CD4-positive, alpha-beta T cell treated with Interleukin-12 subunit alpha and Interleukin-12 subunit beta, for 1 hour (primary cell): ENCODE measurements at places on chromosomes 6 and 20.

DNA sequence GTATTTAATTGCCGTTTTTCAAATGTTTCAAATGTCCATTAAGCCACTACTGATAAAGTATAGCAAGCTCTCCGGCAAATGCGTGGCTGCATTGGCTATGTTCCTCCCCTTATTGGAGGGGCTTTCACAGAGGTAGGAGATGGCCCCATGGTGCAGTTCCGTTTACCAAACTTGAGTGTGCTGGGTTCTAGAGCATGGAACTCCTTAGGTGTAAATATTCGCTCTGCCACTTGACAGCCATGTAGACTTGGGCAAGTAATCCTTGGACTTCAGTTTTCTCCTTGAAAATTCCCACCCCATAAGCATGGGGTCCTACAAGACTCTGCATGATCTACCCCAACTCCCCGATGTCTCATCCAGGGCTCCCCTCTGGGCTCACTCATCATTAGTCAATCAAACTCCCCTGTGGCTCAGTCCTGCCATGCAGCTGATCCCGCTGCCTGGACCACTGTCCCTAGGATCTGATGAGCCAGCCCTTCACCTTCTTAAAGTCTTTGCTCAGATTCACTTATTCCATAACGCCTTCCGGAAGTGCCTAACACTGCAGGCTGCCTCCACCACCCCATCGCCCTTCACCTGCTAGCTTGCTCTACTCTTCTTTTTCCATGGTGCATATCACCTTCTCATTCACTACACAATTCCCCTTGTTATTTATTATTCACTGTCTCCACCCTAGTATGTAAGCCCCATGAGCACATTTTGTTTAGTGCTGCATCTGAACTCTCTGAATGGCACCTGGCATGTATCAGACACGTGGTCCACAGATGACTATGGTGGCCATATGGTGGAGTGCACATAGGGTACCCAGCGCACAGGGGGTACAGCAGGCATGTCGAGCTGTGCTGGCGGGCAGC, 18.8 kb downstream of the PRR18 start:
- no peak for DNase-seq

GRCh38 chr6:167795321-167795811, 31.3 kb upstream of the AFDN start:
- DNase-seq: no peak

- no peak for DNase-seq
Measured at GRCh38 chr6:132465530-132466485, 47.1 kb downstream of the STX7 start.

GRCh38 chr6:106082735-106083398, 3.3 kb upstream of the PRDM1 start:
- no peak for DNase-seq

DNA sequence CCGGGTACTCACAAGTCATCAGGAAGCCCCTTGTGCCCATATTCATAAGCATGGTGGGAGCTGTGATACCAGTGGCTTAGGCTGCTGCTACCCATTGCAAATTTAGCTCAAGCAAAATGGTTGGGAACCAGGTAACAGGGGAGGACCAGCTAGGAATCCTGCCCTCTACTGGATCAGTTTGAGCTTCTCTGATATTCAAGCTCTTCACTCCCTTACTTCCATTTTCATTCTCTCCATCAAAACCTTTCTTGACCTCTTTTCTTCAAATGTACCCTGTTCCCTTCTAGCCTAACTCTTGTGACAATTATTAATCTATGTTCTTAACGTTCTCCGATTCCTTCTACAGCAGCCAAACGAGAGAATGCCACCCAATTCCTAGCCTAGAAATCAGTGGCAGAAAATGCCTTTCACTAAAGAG, 9.7 kb downstream of the NOL7 start:
- DNase-seq: peak; percentile 61

GRCh38 chr6:21928827-21929226, 335.3 kb downstream of the SOX4 start:
- DNase-seq: no peak

DNA sequence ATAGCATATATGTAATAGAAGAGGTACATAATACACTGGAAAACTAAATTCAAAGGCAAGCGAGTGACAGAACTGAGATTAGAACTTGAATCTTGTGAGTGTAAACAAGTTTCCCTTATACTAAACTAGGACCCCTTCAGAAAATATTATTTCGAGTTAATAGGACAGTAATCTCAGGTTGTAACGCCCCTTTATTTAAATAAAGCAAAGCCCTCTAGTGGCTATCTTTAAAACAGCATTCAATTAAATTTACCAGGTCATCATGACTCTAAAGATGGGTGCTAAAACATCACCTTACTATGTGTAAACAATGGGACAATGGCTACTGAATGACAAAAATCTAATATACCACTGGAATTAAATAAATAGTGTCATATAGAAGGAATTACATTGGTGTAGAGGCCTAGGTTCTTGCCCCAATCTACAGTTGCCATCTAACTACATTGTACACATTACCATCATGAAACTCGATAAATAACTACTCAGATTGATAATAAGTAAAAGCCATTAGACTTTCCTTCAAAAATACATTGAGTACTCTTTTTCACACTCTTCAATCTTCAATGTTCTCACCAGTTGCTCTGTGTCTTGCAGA, 255.4 kb upstream of the IRAK1BP1 start:
- no peak for DNase-seq

DNA sequence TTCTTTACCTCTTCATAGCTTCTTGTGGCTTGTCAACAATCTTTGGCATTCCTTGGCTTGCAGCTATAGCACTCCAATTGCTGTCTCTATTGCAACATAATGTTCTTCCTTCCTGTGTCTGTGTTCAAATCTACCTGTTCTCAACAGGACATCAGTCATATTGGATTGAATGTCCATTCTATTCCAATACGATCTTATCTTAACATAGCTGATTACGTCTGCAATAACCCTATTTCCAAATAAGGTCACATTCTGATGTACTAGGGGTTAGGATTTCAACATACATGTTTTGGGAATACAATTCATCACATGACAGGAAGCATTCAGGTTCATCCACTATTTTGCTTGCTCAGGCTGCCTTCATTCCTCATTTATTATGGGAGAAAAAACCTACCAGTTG, 684.4 kb upstream of the CITED2 start:
- DNase-seq: no peak

- DNase-seq: no peak
Measured at GRCh38 chr20:63844511-63844991, 13.5 kb upstream of the ZBTB46 start.

GRCh38 chr20:48349656-48350055, 478.1 kb downstream of the PREX1 start:
- DNase-seq: no peak

DNA sequence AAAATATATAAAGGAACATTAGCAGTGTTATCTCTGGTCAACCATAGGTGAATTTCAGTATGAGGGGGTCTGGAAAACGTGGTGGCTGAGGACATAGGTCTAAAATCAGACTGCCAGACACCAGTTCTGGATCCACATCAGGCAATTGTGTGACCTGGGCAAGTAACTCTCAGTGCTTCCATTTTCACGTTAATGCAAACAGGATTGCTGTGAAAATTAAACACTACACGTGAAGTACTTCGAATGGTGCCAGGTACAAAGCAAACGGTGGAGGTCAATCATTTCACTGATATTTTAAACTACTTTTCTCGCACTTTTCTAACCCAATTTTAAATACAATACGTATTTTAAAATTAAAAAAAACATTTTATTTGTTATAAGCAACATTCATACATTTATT, 315.7 kb downstream of the TRDN start:
- no peak for DNase-seq

GRCh38 chr6:158819213-158819976, at the start of gene EZR:
EZR (minus strand) TSS chr6:158819368; CDS start chr6:158818093, 1,275 bp downstream.
- DNase-seq: peak; percentile 94

GRCh38 chr6:56406276-56407269, 159.2 kb upstream of the COL21A1 start:
- no peak for DNase-seq

DNA sequence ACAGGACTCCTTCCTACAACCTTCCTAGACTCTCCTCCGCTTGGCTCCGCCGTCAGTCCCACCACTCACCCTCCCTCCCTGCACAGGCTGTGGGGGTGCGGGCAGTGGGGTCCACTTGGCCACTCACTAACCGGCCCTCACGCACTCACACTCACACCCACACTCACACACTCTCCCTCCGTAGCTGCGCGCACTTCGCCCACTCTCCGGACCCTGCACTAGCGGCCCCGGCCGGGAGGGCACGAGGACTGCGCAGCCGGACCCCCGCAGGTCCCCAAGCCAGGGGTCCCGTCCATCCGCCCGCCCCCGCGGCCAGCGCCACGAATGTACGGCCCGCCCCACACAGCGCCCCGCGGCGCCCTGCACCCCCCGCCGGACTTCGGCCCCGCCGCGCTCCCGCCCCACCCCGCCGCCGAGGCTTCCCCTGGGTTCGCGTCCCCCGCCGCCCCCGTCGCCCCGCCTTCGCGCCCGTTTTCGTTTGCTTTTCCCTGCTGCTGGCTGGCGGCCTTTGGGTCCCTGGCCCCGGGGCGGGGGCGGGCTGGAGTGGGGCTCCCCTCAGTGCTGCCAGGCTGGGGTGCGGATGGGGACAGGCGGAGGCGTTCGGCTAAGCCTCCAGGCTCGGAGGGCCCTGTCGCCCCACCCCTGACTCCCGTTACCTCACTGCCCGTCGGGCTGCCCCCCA, 23.0 kb upstream of the SLC22A7 start:
- DNase-seq: peak; percentile 20

DNA sequence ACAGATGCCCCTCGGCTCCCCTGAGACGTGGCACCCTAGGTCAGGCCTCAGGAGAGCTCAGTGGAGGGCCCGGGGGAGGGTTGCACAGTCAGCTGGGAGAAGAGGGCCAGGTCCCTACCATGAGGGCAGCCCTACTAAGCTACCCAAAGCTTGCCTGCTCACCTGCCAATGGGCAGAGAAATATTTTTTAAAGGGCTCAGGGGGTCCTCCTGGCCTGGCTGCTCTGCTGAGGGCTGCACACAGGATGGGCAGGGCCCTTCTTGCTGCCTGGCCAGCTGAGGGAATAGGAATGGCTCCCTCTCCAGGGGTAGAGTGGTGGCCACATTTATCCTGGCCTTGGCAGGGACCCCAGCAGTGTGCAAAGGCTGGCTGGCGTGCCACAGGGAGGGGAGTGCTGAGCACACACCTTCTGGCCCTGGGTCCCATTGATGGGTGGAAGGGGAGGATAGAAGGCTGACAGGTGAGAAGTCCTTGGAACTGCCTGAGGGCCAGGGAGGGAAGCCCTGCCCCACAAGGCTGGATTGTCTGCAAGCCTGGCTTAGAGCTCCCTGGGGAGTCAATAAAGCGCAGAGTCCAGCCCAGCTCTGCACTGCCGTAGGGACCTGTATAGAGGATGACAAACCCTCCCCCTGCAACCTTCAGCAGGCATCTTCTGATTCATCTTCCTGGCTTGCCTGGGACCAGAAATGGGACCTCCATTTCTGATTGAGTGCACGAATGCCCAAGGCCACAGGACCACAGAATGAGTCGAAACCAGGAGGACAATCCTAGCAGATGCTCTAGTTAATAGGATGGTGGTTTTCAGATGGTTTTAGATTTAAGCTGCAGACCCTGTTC, 62.1 kb downstream of the NOL4L start:
- DNase-seq: no peak

DNA sequence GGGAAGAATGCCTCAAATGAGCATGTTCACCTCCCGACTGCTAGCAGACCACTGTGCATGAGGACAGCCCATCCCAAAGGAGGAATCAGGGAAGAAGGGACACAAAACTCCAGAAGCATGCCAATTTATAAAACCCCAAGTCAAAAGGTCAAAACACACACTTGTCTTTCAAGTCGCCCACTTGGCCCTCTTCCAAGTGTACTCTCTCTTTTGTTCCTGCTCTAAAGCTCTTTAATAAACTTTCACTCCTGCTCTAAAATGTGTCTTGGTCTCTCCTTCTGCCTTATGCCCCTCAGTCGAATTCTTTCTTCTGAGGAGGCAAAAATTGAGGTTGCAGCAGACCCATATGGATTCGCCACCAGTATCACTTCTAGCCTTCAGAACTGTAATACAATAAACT, 33.9 kb upstream of the TPBG start:
- DNase-seq: no peak

DNA sequence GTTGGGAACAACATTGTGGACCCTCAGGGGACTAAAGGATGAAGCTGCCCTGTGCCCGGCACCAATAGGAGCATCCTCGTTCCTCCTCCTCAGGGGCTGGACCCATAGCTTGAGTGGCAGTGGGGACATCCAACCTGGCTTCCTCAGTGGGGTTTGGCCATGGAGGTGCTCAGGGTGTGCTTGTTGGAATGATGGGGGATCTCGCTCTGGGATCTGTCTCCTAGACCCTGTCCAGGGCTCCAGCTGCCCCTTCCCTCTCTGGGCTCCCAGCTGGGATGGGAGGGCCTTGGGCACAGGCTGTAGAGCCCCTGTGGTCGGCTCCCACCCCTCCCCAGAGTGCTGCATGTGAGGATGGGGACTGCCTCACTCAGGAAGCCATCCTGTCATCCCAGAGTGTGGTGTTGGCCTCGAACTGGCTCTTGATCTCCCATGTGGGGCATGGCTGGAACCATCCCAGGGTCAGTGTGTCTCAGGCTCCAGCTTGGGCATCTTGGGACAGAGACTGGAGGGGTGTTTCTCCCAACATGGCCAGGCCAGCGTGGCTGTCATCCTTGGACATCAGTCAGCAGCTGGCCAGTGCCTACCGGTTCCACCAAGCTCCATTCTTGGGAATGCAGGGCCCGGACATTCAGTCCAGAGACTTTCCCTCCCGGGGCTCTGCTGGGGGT, 9.5 kb upstream of the MYT1 start:
- no peak for DNase-seq

GRCh38 chr6:110951986-110952794, 6.3 kb upstream of the GTF3C6 start:
- DNase-seq: no peak

DNA sequence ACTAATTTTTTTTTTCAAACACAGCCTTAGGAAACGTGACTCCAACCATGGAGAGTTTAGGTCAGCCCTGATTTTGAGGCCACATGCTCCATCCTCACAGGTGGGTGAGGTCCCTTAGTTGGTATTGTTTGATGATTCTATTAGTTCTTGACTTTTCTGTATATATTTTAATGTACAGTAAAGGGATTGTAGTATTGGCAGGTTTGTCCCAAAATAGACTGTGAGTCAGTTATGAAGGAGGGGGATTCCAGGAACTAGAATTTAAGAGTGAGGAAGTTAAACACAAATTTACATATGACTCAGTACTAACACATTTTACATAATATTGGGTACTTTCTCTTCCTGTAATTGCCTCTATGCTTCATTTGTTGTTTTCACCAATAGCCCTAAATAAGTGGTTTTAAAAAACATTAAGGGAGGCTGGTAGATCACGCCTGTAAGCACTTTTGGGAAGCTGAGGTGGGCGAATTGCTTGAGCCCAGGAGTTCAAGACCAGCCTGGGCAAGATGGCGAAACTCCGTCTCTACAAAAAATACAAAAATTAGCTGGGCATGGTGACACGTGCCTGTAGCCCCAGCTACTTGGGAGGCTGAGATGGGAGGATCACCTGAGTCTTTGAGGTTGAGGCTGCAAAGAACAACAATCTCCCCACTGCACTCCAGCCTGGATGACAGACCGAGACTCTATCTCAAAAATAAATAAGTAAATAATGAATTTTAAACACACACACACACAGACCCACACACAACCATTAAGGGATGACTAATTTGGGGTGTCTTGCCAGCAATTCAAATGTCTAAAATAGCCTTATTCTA, 81.8 kb downstream of the SGK1 start:
- peak; percentile 52 for DNase-seq

GRCh38 chr6:23414051-23414445, 712.0 kb upstream of the NRSN1 start:
- no peak for DNase-seq
